H1 (cell line): ENCODE measurements at places on chromosomes 1 and 21. TPM values are rescaled to one million over a fixed set of nuclear protein-coding genes. Genes with fewer than 3 reads are reported as not detected.

GRCh38 chr1:30868833-30869435, 39.6 kb downstream of the SDC3 start:
- no peaks in the 10 kb centered on the region; the same call in 1 of the 2 replicates for H3K27me3 ChIP-seq
- no peak overlapping the region for H3K4me3 ChIP-seq
- no peaks in the 10 kb centered on the region for H3K4me1 ChIP-seq
- H3K36me3 ChIP-seq = peaks cover 17% of the 10 kb centered on the region

DNA sequence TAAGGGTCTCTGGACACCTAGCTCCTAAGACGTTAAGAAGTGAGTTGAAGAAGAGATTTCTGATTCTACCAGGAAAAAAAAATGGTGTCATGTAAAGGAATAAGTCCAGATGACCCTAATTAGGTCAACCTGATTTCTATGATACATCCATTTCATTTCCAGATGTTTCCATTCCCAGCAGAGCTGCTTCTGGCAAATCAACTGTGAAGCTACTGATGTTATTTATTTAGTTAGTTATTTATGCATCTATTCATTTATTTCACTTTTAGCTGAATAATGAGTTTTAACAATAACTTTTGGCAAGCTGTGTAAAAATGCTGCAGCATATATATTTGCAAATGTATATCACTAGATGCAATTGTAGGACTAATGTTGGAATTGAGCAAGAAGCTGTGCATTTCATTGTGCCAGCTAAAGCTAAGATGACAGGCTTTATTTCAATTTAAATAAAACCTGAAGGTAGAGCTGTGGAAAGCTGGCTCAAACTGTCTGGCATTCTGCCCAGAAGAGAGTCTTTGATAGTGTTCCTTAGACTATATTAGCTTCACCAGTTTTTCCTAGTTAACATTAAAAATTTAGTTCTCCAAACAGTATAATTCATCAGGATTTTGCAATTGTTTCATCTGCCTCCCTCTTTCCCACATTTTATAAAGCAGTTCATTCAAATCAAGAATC, 1164.4 kb upstream of the ADGRL4 start:
- H3K4me1 ChIP-seq = no peaks in the 10 kb centered on the region
- H3K27ac ChIP-seq = no peak overlapping the region
- DNase-seq = no peak
- H3K36me3 ChIP-seq = no peaks in the 10 kb centered on the region
- H3K27me3 ChIP-seq = no peaks in the 10 kb centered on the region

GRCh38 chr1:203340112-203340790, 10.7 kb downstream of the FMOD start:
- 0 out of 2 replicates have a peak overlapping the region, but pooled peaks have one; percentile 13 for H3K27ac ChIP-seq
- no peaks in the 10 kb centered on the region for H3K36me3 ChIP-seq
- DNase-seq = no peak
- H3K4me3 ChIP-seq = no peak overlapping the region
- peaks cover 4% of the 10 kb centered on the region for H3K4me1 ChIP-seq
- peaks cover 3% of the 10 kb centered on the region; the same call in 1 of the 2 replicates for H3K27me3 ChIP-seq

DNA sequence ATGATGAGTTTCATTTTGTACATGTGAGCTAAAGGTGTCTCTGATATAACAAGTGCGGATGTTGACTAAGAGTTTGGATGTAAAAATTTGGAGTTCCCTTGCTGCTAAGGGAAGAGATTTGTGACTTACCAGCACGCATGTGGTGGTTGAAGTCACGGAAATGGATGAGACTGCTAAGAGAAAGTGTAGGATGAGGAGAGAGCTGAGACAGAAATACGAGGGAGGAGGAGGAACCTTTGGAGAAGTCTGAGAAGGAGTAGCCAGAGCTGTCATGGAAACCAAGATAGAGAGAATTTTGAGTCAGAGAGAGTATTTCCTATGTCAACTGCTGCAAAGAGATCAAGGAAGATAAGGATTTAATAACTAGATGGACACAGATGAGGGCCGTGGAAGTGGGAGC, 106.5 kb upstream of the COL24A1 start:
- no peak overlapping the region for H3K4me3 ChIP-seq
- no peaks in the 10 kb centered on the region for H3K27me3 ChIP-seq
- no peaks in the 10 kb centered on the region for H3K4me1 ChIP-seq
- no peaks in the 10 kb centered on the region for H3K36me3 ChIP-seq
- no peak for DNase-seq
- H3K27ac ChIP-seq = no peak overlapping the region

GRCh38 chr1:207890136-207890738, 20.7 kb downstream of the CD34 start:
- DNase-seq = no peak
- no peaks in the 10 kb centered on the region; the same call in 1 of the 2 replicates for H3K4me1 ChIP-seq
- no peaks in the 10 kb centered on the region for H3K36me3 ChIP-seq
- no peak overlapping the region for H3K4me3 ChIP-seq
- H3K27me3 ChIP-seq = no peaks in the 10 kb centered on the region
- H3K27ac ChIP-seq = no peak overlapping the region

GRCh38 chr1:110412576-110412975, 5.1 kb upstream of the LAMTOR5 start:
- DNase-seq = no peak
- no peaks in the 10 kb centered on the region for H3K36me3 ChIP-seq
- no peak overlapping the region for H3K4me3 ChIP-seq

GRCh38 chr1:205235951-205236350, 8.2 kb downstream of the TMCC2 start:
- H3K27ac ChIP-seq = no peak overlapping the region
- no peak for DNase-seq
- H3K27me3 ChIP-seq = no peaks in the 10 kb centered on the region
- H3K36me3 ChIP-seq = no peaks in the 10 kb centered on the region

Gene BSND
- 0.40 and 0.43 TPM in 2 replicates for total RNA-seq

DNA sequence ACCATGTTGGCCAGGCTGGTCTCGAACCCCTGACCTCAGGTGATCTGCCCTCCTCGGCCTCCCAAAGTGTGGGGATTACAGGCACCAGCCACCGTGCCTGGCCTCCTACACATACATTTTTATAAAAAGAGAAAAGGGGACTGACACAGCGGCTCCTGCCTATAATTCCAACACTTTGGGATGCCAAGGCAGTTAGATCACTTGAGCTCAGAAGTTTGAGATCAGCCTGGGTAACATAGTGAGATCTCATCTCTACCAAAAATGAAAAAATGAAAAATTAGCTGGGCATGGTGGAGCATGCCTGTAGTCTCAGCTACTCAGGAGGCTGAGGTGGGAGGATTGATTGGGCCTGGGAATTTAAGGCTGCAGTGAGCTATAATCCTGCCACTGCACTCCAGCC, 23.4 kb downstream of the ZNF281 start:
- H3K36me3 ChIP-seq = no peaks in the 10 kb centered on the region
- no peak overlapping the region for H3K4me3 ChIP-seq
- no peak overlapping the region for H3K27ac ChIP-seq
- peaks cover 9% of the 10 kb centered on the region for H3K4me1 ChIP-seq

DNA sequence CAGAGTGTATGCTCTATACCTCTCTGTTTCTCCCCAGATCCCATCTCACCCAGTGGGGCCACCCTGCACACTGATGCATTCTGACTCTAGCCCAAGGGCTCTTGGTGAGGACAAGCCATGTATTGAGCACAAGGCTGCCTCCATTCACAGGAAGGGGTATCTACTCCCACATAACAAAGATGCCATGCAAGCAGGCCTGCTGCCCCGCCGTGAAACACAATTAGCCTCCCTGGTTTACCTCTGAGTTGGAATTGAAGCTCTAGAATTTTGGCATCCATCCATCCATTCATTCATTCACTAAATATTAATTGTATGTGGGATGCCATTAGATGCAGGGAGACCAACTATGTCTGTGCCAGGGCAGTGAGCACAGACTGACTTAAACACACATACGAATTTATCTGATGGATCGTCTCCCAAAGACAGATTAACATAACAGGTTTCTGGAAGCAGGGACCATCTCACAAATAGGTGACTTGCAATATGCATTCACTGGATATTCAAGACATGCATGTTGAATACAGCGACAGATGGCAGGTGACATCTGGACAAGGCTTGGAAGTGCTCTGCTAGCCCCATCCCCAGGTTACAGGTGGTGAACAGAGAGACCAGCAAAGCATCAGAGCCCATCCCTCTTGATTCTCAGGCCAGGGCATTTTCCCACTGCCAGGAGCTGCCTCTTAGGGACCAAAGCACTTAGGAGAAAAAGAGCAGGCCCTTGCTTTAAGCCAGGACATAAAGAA, 34.3 kb downstream of the TRABD2B start:
- H3K4me3 ChIP-seq = no peak overlapping the region
- H3K36me3 ChIP-seq = no peaks in the 10 kb centered on the region
- H3K4me1 ChIP-seq = peaks cover 6% of the 10 kb centered on the region; the same call in 1 of the 2 replicates
- H3K27ac ChIP-seq = no peak overlapping the region
- no peak for DNase-seq
- H3K27me3 ChIP-seq = no peaks in the 10 kb centered on the region

GRCh38 chr1:173870252-173871075, 2.3 kb downstream of the ZBTB37 start:
- no peaks in the 10 kb centered on the region for H3K27me3 ChIP-seq
- H3K4me3 ChIP-seq = no peak overlapping the region
- no peak for DNase-seq
- no peak overlapping the region for H3K27ac ChIP-seq

Gene SPRR2E
- not detected in 2 replicates for total RNA-seq

Gene HSPG2
- total RNA-seq = 108 and 111 TPM in 2 replicates

- H3K4me3 ChIP-seq = no peak overlapping the region
- no peaks in the 10 kb centered on the region for H3K4me1 ChIP-seq
- H3K27ac ChIP-seq = no peak overlapping the region
- no peaks in the 10 kb centered on the region for H3K36me3 ChIP-seq
- no peak for DNase-seq
These were observed 12.8 kb upstream of the OR2T10 start for GRCh38 chr1:248610301-248610700.

GRCh38 chr1:113940365-113941244, 11.5 kb downstream of the HIPK1 start:
- H3K4me3 ChIP-seq = no peak overlapping the region
- H3K27me3 ChIP-seq = no peaks in the 10 kb centered on the region
- no peaks in the 10 kb centered on the region; the same call in 1 of the 2 replicates for H3K4me1 ChIP-seq
- H3K36me3 ChIP-seq = peaks cover 22% of the 10 kb centered on the region

Gene CELSR2
- 27.7 and 28.0 TPM in 2 replicates for total RNA-seq

GRCh38 chr21:45558044-45558721, 15.9 kb upstream of the SLC19A1 start:
- H3K4me3 ChIP-seq = no peak overlapping the region
- no peak overlapping the region for H3K27ac ChIP-seq
- H3K4me1 ChIP-seq = peaks cover 4% of the 10 kb centered on the region
- no peaks in the 10 kb centered on the region; the same call in 1 of the 2 replicates for H3K27me3 ChIP-seq
- no peaks in the 10 kb centered on the region for H3K36me3 ChIP-seq
- no peak for DNase-seq

- no peaks in the 10 kb centered on the region for H3K36me3 ChIP-seq
- no peak for DNase-seq
- H3K4me1 ChIP-seq = peaks cover under 1% of the 10 kb centered on the region
- no peak overlapping the region for H3K4me3 ChIP-seq
- H3K27ac ChIP-seq = no peak overlapping the region
These were observed 263.9 kb upstream of the KAZN start for GRCh38 chr1:14334336-14335176.

GRCh38 chr1:204261746-204262505, 48.1 kb upstream of the GOLT1A start:
- no peak overlapping the region; the same call in 1 of the 2 replicates for H3K27ac ChIP-seq
- DNase-seq = no peak
- no peak overlapping the region for H3K4me3 ChIP-seq
- H3K36me3 ChIP-seq = no peaks in the 10 kb centered on the region
- H3K4me1 ChIP-seq = no peaks in the 10 kb centered on the region
- H3K27me3 ChIP-seq = no peaks in the 10 kb centered on the region

GRCh38 chr1:155474146-155474545, 88.5 kb downstream of the ASH1L start:
- H3K27me3 ChIP-seq = no peaks in the 10 kb centered on the region
- no peak overlapping the region for H3K27ac ChIP-seq
- H3K4me1 ChIP-seq = no peaks in the 10 kb centered on the region
- no peak overlapping the region for H3K4me3 ChIP-seq

GRCh38 chr1:94661431-94661932, 119.9 kb upstream of the F3 start:
- no peaks in the 10 kb centered on the region for H3K27me3 ChIP-seq
- H3K4me1 ChIP-seq = peaks cover 17% of the 10 kb centered on the region
- no peak for DNase-seq
- H3K4me3 ChIP-seq = no peak overlapping the region; the same call in 1 of the 2 replicates
- no peaks in the 10 kb centered on the region for H3K36me3 ChIP-seq

Gene SH2D5
- 18.3 and 18.4 TPM in 2 replicates for total RNA-seq
